ENCODE measurements at places on chromosomes 2 and 18.

DNA sequence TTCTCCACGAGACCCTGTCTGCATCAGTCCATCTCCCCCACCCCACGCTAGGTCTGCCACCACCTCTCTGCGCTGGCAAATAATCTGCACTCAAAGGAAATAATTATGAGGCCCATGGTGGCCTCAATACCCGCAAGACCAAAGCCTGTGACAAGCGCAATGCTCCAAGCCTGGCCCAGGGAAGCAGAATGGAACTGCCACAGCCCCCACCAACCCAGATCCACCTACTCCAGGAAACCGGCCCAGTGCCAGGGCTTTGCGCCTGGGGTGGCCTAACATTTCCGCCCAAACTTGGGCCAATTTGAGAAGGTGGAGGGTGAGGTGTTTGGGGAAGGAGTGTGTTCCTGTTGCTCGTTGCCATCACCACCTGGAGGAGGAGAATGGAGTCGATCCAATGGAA, 26.0 kb upstream of the ATOH8 start:
- DNase-seq = no peak

DNA sequence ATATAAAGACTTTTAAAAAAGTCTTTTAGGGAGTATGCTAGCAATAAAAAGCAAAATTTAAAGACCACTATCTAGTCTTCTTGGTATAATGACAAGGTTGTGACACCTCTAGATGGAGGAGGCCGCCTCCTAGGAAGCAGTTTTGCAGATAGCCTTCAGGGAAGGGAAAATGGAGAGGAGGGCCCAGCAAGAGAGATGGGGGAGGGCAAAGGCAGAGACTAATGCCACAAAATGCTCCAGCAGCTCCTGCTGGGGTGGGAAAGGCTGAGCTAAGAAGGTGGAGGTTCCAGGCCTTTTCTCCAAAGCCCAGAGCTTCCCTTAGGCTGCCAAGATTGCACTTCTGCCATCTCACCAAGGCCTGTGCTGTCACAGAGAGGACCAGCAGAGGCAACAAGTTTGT, 153.9 kb upstream of the THSD7B start:
- DNase-seq = no peak

DNA sequence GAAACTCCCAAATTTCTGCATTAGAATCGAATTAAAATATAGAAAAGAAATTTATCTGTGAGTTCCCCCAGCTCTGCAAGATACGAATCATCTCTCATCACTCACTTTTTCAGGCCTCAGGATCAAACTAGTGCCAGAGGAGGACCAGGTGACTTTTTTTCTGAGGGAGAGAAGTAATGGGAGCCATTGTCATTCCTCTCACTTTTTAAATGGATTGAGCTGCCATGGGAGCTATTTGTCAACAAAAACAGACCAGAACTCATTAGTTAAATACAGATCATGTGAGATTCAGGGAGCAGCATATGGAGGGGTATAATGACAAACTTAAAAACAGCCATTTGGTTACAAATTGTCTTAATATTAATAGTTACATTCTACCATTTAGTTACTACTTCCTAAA, 594.4 kb downstream of the DPP10 start:
- no peak for DNase-seq

DNA sequence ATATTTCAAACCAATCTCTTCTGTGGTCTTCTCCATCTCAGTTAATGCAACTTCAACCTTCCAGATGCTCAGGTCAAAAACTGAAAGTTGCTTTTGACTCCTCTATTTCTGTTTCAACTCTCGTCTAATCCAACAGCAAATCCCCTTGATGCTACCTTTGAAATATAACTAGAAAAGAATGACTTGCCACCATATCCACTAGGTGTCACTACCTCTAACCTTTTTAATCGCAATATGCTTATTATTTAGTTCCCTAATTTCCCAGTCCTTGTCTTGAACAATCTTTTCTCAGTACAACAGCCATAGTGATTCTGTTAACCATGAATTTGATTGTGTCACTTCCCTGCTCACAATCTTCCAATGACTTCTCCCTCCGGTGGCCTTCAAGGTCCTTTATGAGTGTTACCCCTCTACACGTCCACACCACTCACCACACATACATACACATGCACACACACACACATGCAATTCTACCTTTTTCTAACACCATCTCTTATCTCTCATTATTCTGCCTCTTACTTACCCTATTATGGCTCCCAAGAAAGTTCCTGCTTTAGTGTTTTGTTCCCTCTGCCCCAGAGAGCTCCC, 245.5 kb upstream of the KCNJ3 start:
- no peak for DNase-seq

DNA sequence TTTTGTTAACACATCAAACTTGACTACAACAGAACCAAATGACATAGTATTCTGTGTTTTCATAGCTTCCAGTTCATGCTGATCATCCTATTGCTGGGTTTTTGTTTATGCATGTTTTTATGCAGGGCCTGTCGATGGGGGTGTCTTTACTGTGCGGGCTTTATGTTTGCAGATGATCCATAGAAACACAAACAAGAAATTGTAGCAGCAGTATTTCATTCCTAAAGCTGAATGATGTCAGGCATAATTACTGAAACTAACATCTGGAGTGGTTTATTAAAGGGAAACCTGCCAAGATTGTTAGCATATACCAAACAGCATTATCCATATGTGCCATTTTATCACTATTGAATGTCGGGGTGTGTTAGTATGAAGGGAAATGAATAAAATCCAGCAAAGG, 129.7 kb downstream of the PTPRM start:
- DNase-seq = no peak

GRCh38 chr2:110773401-110773921, 41.1 kb downstream of the ACOXL start:
- DNase-seq = no peak

DNA sequence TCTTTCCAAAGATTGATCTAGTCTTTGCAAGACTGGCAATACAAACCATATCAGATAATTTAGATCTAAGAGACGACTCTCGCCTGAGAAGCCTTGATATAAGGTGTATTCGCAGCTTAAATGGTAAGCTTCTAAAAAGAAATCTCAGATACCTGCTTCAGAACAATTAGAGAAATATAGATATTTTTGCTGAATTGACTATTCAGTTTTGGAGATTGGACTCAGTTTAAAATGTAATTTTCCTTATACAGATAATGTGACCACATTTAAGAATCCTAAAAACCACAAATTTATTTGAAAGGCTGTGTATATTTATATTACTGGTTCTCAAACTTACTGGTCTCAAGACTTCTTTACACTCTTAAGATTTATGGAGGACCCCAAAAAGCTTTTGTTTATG, 15.4 kb downstream of the PAPOLG start:
- no peak for DNase-seq
